AG09319 (cell line): ENCODE measurements at places on chromosomes 3 and 15.

DNA sequence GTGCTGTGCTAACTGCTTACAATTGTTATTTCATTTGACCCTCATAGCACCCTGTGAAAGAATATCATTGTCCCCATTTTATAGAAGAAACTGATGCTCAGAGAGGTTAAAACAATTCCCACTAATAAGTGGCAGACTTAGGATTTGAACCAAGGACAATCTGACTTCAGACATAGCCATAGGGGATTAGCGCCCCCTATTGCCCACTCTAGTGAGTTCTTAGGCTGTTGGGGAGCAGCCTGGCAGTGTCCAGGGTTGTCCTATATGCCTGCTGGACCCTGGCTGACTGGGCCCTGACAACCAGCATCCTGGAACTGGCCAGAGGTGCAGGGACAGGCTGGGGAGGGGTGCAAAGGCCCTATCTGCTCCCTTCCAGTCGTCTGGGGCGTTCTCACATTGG, 15.4 kb downstream of the DPH3 start:
- DNase-seq: no peak

GRCh38 chr3:99948467-99949089, 130.9 kb downstream of the CMSS1 start:
- no peak for DNase-seq

GRCh38 chr15:70091726-70092463, 5.8 kb downstream of the TLE3 start:
- DNase-seq: no peak

DNA sequence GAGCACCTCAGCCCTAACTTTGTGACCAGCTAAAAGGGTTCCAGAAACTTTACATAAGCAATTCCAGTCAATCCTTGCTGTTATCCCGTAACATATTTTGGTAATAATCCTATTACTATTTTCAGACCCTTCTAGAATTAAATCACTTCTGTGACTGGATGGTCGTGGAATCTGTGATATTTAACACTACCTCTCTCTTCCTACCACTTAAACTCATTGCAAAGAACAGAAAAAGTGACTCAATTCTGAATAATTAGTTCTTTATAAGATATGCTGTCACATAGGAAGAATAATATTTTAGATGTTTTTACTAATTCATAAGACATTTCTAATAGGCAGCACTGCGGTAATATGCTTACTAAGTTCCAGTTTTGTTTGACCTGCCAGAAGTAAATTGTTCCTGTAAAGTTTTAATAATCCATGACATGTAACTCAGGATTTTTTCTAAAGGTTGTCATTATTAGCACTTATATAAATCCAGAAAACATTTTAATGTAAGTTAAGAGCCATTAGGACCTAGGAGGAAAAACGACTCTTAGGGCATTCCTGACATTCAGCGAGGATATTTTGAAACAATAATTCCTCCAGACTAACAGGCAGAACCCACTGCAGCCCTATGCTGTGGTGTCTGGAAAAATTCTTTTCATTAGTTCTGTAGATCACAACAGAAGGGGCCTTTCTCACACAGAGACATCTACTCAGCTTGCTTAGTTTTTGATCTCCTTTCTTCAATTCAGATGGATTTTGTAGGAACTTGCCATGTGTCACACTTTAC, 113.3 kb upstream of the MBNL1 start:
- no peak for DNase-seq

DNA sequence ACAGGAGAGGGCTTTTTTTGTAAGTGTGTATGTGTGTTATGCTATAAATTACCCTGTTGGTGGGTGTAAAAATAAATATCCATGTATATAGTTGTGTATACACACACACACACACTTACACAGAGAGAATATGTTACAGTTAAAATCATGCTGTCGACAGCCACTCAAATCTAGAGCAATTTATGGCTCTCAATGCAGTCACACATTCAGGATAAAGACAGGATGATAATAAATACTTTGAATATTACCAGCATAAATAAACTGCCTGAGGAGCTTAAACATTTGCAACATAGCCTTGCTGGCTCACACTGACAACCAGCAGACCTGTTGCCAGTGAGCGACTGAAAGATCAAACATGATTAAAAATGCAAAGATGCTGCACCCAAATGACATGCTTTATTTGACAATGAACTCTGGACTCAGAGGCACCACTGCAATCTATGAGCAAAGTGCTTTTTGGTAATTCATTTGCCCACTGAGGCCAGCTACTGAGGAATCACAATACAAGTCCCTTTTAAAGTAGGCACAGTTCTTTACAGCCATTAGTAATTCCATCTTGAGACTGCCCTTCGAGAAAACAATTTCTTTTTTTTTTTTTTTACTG, 458.9 kb downstream of the FHIT start:
- no peak for DNase-seq
